ENCODE measurements at places on chromosomes 3 and 15.

GRCh38 chr3:132587401-132587800 is 9.7 kb upstream of the ACKR4 start:
- DNase-seq = no peak

DNA sequence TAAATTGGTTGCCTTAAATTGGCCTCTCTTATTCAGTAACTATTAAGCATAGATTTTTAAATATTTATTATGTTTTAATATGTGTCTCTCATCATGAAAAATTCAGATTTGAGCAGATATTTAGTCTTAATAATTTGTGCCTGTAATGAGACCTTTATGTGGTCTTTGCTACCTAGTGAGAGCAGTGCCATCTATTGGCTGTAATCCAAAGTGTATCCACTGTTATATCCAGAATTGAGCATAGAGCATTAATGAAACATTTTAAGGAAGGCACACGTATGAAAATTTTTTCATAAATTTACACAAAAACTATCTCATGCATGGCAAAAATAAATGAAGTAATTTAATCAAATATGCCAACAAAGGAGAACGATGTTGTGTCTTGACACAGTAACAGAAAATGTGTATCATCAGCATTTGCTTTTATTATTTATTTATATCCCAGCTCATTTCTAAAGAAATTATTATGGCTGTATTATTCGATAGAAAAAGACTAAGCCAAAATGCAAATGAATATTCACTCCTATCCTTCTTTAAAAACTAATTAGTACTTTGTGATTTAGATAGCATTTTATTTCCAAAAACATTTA is 203.5 kb downstream of the RSRC1 start:
- no peak for DNase-seq

DNA sequence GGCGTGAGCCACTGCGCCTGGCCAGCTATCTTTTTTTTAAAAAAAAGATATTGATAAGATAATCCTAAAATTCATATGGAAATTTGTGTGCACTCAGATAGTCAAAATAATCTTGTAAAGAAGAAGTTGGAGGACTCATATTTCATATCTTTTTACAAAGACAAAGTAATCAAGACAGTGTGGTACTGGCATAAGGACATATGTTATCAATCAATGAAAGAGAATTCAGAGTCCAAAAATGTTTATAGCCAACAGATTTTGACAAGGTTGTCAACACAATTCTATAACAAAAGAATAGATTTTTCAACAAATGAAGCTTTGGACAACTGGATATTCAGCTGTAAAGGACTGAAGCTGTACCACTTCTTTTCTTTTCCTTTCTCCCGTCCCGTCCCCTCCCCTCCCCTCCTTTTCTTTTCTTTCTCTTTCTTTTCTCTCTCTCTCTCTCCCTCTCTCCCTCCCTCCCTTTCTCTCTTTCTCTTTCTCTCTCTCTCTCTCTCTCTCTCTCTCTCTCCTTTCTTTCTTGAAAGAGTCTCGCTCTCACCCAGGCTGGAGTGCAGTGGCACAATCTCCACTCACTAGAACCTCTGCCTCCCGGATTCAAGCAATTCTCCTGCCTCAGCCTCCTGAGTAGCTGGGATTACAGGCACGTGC is 126.8 kb downstream of the GSK3B start:
- no peak for DNase-seq

DNA sequence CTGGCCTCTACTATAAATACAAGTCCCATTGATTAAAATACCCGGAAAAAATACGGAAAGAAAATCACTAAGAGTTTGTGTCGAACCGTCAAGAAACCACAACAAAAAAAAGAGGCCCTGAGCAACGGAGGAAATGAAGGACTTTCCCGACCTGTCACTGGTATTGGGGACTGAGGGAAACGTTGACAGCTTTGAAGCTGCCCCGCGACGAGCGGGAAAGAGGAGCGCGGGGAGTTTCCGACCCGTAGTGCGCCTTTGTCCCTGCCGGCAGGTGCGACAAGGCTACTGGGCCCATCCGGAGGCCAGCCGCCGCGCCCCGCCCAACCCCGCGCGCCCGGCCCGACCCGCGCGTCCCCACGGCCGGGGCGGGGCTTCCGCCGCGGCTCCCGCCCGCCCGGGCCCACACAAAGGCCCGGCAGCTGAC is 416 bp downstream of the PBRM1 start:
- peak; percentile 83 for DNase-seq

- DNase-seq = no peak
Observed at GRCh38 chr3:110307065-110307809, 764.4 kb upstream of the NECTIN3 start.

GRCh38 chr3:43043793-43044192 is 62.1 kb downstream of the POMGNT2 start:
- no peak for DNase-seq

DNA sequence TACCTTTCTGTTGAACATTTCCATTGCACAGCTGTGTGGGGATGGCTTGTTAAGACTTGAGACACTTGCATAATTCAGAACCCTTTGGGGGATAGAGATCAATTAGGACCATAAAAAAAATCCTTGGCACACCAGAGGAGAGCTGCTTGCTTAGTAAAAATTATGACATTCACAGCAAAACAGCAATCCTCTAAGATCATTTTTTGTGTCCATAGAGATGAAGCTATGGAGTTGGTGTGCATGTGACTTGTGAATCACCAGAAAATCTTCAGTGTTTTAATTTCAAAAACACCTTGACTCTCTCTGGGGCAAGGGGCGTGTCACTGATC is 7.7 kb downstream of the COL8A1 start:
- no peak for DNase-seq

DNA sequence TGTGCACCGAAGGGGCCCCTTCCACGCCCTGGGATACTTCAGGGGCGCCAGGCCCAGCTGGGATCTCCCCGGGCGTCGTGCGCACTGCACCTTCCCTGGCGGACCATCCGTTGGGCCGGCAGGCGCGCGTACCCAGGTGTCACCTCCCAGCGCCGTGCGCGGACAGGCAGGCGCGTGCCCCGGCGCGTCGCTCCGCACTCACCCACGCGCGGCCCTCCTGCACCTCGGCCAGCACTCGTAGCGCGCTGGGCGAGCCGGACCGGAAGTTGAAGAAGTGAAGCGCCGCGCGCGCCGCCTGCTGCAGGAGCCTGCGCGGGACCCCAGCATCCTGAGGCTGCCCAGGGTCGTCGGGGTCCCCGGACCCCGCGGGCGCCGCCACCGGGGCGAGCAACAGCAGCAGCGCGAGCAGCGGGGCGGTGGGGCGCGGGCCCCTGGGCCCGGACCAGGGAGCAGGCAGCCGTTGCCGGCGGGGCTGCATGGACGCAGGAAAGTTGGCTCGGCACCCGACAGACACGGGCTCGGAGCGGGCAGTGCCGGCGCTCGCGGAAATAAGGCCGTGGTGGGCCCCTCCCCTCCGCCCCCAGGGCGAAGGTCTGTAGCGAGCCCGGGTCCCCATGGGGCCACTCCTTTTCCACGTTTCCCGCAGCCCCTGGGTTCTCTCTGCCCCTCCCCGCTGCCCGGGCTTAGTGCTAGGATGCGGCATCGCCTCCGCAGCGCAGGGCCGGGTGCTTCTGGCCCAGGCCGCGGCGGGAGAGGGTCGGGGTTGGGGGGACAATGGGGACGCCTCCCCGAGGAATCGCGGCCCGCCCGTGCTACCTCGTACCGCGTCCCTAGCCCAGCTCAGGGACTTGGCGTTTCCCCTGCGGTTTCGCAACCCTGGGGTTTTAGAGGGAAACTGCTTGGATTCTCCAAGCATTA is at the start of gene RARRES1:
TSS of gene RARRES1 (minus strand) at position 520 of the 918 bp plus-strand sequence. CDS start at position 478, 42 bp downstream.
- peak; percentile 17 for DNase-seq

DNA sequence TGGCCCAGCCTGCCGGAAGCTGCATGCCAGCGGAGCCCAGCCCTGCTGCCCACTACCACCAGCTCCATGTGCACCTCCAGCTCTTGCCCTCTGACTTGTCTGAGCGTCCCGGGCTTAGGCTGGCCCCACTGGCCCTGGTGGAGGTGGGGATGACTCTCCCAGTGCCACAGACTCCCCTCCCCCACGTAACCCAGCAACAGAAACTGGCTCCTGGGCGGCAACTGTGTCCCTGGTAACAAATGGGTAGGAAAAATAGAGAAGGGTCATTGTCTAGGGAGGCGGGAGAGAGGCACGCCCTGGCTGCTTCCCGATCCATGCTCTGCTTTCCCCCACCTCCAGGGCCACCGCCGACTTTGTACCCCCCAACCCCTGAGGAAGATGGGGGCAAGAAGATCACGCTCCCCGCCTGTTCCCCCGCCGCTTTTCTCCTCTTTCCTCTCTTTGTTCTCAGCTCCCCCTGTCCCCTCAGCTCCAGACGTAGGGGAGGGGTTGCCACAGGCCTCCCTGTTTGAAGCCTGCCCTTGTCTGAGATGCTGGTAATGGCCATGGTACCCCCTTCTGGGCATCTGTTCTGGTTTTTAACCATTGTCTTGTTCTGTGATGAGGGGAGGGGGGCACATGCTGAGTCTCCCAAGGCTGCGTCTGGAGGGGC is 10.8 kb upstream of the SEMA3B start:
- no peak for DNase-seq

GRCh38 chr15:66765478-66766281 is 63.6 kb downstream of the SMAD6 start:
- DNase-seq = peak; percentile 22

GRCh38 chr3:168807448-168807847 is 711.7 kb upstream of the GOLIM4 start:
- DNase-seq = no peak

GRCh38 chr3:17833786-17834559 is 91.5 kb upstream of the TBC1D5 start:
- DNase-seq = no peak

GRCh38 chr3:141655801-141656200 is 82.3 kb upstream of the RNF7 start:
- DNase-seq = no peak

GRCh38 chr3:141860086-141860669 is 16.3 kb upstream of the ATP1B3 start:
- DNase-seq = no peak

DNA sequence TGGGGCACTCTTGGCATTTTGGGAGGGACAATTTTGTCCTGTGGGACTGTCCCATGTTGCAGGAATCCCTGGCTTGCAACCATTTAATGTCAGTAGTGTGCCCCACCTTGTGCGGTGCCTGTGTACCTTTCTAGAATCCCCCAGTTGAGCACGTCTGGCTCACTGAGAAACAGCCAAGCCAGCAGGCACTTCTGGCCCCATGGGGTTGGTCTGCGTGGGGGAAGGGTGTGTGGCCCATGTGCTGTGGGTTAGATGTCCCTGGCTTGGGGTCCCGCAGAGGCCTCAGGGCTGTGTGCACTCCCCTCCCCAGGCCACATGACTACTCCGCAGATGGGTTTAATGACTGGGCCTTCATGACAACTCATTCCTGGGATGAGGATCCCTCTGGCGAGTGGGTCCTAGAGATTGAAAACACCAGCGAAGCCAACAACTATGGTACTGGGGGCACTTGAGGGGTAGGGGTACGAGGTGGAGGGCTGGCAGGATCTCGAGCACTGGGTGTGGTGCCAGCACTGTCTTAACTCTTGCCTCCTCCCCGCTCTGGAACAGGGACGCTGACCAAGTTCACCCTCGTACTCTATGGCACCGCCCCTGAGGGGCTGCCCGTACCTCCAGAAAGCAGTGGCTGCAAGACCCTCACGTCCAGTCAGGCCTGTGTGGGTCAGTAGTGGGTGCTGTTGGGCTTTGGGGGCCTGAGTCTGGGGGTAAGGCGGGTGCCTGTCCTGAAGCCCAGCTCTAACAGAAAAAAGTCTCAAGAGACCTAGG is 3.7 kb upstream of the FES start:
- no peak for DNase-seq

DNA sequence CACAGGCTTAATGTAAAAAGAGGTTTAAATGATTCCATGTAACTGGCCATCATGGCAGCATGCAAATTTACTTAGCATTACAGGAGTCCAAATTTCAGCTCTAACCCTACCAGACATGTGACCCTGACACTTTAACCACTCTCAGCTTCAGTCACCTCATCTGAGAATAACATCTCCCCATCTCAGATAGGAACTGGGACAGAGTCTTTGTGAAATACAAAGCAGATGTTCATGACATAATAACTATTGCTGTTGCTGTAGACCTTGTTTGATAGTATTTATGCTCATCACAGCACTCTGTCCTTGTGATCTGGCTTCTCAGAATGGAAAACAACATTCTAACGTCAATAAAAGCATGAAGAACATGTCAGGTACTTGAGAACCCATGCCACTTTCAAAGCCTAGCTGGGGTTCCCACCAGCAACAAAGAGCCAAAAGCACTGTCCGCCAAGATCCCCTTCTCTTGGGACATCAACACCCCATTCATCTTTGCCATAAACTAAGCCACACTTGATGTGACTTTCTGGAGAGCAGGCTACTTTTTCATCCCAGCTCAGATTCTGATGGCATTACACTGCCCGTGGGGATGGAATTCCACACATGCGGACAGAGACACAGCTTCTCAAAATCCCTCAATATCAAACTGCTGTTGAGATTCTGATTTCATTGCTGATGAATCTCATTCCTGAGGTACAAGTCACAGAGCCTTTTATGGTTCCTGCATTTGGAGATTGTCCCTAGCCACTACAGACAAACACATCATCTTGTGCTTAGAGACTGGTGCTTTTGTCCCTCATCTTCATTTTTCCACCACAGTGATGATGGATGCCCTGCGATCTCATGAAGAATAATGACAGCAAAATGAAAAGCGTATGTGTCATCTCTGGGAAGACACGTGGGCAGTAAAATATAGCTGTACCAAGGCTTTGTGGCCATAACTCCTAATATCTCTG is 202.7 kb downstream of the TNIK start:
- no peak for DNase-seq

DNA sequence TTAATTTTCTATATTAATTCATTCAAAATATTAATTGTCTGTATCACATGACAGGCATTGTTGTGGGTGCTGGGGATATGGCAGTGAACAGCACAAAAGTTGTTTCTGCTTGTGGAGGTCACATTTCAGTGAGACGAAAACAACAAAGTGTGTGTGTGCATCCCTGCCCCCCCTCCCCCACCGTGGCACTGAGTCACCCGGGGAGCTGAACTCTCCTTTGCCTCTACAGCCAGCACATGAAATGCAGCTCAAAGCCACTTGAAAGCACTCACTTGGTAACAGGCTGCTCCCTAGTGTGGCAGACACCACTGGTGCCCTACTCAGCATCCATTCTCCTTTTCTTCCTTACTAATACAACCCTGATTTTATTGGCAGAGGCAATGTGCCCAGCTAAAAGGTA is 16.9 kb upstream of the SCAMP5 start:
- no peak for DNase-seq

GRCh38 chr3:140442621-140443020 is 235.2 kb upstream of the TRIM42 start:
- no peak for DNase-seq
